ENCODE measurements at places on chromosomes 2 and 18. TPM values are rescaled to one million over a fixed set of nuclear protein-coding genes. Genes with fewer than 3 reads are reported as not detected.

Gene TTN
- total RNA-seq, result 0.18 TPM

Gene TTC39C
- total RNA-seq, result 20.8 TPM

Gene ASXL3
- total RNA-seq, result under 0.01 TPM

Gene SERPINB5
- total RNA-seq, result not detected

Gene QPCT
- total RNA-seq, result 2.2 TPM
